CD8-positive, alpha-beta T cell (primary cell): ENCODE measurements at places on chromosomes 4 and X. TPM values are rescaled to one million over a fixed set of nuclear protein-coding genes. Genes with fewer than 3 reads are reported as not detected.

MTTP gene
- not detected for total RNA-seq

NLGN3 gene
- 4.6 TPM for total RNA-seq

FRMD7 gene
- total RNA-seq, result not detected

DSPP gene
- not detected for total RNA-seq

FGG gene
- not detected for total RNA-seq

PITX2 gene
- not detected for total RNA-seq

XAGE1A gene
- not detected for total RNA-seq

EVC gene
- total RNA-seq, result 0.42 TPM

ANOS1 gene
- not detected for total RNA-seq

SPATA4 gene
- not detected for total RNA-seq

PAGE2 gene
- not detected for total RNA-seq

FAM9B gene
- total RNA-seq, result not detected

FRG2 gene
- not detected for total RNA-seq

TMEM35A gene
- total RNA-seq, result not detected

TCEAL3 gene
- 7.3 TPM for total RNA-seq

LONRF3 gene
- 3.8 TPM for total RNA-seq

MMAA gene
- total RNA-seq, result 9.4 TPM

COL25A1 gene
- not detected for total RNA-seq

SH3TC1 gene
- 90.7 TPM for total RNA-seq

IL13RA1 gene
- total RNA-seq, result not detected

RNF175 gene
- total RNA-seq, result 0.58 TPM

JCHAIN gene
- total RNA-seq, result 1.3 TPM

LINC00632 gene
- 1.0 TPM for total RNA-seq

FMR1NB gene
- not detected for total RNA-seq

CASK gene
- total RNA-seq, result 46.8 TPM

F8A2 gene
- total RNA-seq, result not detected

NDNF gene
- total RNA-seq, result not detected

SPINK2 gene
- total RNA-seq, result 2.6 TPM

ALB gene
- 0.97 TPM for total RNA-seq

C4orf54 gene
- not detected for total RNA-seq

TIGD2 gene
- 2.9 TPM for total RNA-seq

NFKB1 gene
- 289 TPM for total RNA-seq

CNKSR2 gene
- total RNA-seq, result 14.0 TPM

DUSP9 gene
- total RNA-seq, result not detected

PLAC8 gene
- 225 TPM for total RNA-seq

ZNF518B gene
- total RNA-seq, result 39.3 TPM

TRMT2B gene
- 28.0 TPM for total RNA-seq

IL21 gene
- not detected for total RNA-seq

KCNE5 gene
- not detected for total RNA-seq

HERC5 gene
- 13.5 TPM for total RNA-seq

NSDHL gene
- 3.3 TPM for total RNA-seq

KCND1 gene
- 1.2 TPM for total RNA-seq

TMEM154 gene
- total RNA-seq, result 10.0 TPM

FGF2 gene
- not detected for total RNA-seq

PPARGC1A gene
- not detected for total RNA-seq

CXXC4 gene
- total RNA-seq, result not detected

MAGEE2 gene
- total RNA-seq, result not detected

ZCCHC18 gene
- total RNA-seq, result 7.5 TPM

OCRL gene
- 1.7 TPM for total RNA-seq

PABPC1L2A gene
- not detected for total RNA-seq
